NCI-H774 (cell line): ENCODE measurements at places on chromosomes 5 and 9.
A peak's percentile ranks its signal among the peaks of the same experiment; 100 is the strongest.

GRCh38 chr9:21402386-21403251 is 6.3 kb upstream of the IFNA8 start:
- DNase-seq = no peak

GRCh38 chr5:131482617-131483016 is 152.4 kb downstream of the RAPGEF6 start:
- DNase-seq = no peak

DNA sequence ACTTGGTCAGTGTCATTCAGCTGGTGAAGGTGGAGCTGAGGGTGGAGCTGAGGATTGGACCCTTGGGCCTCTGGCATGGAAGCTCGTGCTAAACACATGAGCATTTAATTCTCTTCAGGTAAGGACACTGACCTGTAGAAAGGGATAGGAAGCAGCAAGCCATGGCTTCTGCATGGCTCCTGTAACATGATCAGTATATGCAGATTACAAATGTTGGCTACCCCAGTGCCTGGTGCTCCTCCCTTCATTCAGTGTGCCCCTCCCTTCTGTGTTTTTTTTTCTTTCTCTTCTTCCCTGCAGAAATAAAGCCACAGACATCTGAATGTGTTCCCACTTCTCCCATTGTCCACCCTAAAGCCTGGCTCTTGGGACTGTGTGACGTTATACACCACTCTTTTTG is 52.9 kb downstream of the ARHGAP26 start:
- DNase-seq = no peak

GRCh38 chr5:52441768-52442167 is 345.9 kb upstream of the ITGA1 start:
- DNase-seq = no peak

- DNase-seq = no peak
These were observed 19.0 kb downstream of the DAB2IP start for GRCh38 chr9:121670431-121670830.

GRCh38 chr5:79495311-79495710 is 18.6 kb downstream of the HOMER1 start:
- peak; percentile 77 for DNase-seq

DNA sequence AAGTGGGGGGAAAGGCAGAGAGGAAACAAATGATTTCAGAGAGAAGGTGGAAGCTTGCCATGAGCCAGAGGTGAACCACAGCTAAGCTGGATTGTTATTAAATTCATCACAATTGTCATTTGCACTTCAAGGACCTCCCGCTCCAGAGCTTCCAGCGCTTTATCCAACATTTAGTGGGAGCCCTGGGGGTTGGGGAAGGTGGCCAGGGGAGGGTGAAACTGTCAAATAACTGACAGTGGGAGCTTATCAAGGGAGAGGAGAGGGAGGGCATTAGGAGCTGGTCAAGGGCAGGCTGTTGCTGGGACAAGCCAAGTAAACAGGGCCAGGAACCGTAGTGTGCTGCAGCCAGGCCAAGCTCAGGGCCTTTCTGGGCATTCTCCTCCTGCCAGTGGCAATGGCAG is 71.5 kb downstream of the SIL1 start:
- DNase-seq = no peak

DNA sequence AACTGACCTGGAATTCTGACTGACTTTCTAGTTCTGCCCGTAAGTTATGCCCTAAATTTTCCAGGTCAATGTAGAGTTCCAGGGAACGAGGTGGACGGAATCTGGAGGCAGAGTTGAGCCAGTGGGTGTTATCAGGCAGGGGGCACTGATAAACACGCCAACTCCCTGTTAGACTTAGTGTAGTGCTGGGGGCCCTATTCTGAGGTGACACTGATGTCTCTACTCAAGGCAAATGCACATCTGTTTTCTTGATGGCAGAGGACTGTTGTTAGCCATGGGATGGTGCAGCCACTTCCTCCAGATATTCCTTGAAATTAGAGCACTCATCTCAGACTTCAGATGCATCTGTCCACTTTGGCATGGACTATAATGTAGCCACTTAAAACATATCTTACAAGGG is 83.5 kb downstream of the C9orf152 start:
- no peak for DNase-seq

DNA sequence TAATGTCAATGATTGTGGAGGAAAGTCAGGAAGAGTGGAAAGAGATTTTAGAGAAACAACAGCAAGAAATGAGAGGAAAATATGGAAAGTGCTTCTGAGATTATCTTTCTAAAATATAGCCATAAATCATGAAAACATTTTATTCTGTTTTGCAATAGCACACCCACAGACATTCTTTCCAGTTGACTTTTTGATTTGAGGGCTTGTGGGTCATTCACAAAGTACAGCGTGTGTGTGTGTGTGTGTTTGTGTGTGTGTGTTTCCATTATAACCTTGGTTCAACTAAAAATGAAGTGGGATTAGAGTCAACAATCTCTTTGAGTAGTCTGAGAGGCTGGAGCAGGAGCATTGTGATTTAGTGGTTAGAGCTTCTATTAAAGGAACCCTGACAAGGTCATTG is 116.6 kb upstream of the GAS1 start:
- no peak for DNase-seq
